ENCODE measurements at places on chromosomes 12 and 14. TPM values are rescaled to one million over a fixed set of nuclear protein-coding genes. Genes with fewer than 3 reads are reported as not detected.

DNA sequence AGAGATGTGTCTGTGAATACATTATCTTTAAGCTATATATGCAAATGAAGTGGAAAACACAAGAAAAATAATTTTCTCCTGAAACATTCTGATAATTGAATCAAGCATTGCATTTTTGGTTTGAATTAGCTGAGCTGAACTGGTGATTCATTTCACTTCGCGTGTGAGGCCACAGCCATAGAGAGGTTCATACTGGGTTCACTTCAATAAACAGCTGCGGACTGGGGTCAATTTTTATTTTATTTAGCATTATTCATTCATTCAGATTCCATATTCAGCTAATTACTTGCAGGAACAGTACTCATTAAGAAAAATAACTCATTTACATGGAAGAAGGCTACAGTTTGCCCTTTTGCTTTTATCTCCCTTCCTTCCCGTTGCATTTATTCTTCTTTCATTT, 195.2 kb upstream of the LRIG3 start:
- no peak for DNase-seq

- no peak for DNase-seq
These were observed 51.2 kb upstream of the AMN start for GRCh38 chr14:102870994-102871831.

DNA sequence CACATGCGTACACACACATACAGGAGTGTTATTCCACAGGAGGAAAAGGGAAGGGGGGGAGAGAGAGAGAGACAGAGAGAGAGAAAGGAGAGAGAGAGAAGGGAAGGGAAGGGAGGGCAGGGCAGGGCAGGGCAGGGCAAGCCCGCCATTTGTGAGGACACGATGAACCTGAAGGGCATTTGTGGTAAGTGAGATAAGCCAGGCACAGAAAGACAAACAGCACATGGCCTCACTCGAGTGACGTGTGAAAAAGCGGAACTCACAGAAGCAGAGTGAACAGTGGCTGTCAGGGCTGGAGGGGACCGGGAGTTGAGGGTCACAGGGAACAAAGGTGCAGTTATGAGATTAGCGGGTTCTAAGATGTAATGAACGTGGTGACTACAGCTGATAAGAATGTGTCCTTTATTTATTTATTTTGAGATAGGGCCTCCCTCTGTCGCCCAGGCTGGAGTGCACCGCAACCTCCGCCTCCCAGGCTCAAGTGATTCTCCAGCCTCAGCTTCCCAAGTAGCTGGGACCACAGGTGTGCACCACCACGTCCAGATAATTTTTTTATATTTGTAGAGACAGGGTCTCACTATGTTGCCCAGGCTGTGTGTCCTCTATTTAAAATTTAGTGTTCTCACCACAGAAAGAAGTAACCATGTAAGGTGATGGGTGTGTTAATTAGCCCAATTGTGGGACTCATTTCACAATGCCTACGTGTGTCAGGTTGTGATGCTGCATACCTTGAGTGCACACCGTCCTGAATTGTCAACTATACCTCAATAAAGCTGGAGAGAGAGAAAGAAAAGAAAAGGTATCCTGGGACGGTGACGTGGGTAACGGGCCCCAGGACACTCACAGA, 18.7 kb upstream of the FBRSL1 start:
- DNase-seq = no peak

GRCh38 chr12:105331805-105332251, 1.3 kb downstream of the C12orf75 start:
- DNase-seq = no peak

AQP6 gene
- total RNA-seq = not detected

MMP17 gene
- 17.4 TPM for total RNA-seq

KRT3 gene
- total RNA-seq = not detected
